ENCODE measurements at places on chromosomes 12 and 14.
A peak's percentile ranks its signal among the peaks of the same experiment; 100 is the strongest.

- peak; percentile 64 for DNase-seq
Observed at GRCh38 chr12:6281081-6281809, 29.2 kb upstream of the PLEKHG6 start.

GRCh38 chr14:102939820-102940561, 17.5 kb downstream of the AMN start:
- no peak for DNase-seq

DNA sequence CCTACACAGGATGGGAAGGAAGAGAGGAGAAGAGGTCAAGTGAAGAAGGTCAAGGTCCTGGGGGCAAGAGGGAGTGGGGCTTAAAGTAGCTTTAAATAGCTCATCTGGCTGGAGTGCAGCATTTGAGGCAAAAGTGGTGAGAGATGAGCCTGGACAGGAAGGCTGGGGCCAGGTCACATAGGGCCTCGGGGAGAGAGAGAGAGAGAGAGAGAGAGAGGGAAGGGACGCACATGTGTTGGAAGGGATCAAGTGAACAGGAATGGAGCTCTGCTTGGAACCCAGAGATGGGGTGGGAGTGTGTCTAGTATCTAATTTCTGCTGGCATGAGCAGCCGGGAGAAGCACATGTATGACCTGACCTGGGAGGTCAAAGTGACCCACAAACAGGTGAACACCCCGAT, 407.5 kb downstream of the MED13L start:
- DNase-seq = no peak

GRCh38 chr14:30558675-30559555, at the start of gene G2E3:
TSS of gene G2E3 (plus strand) at chr14:30559158. CDS start at chr14:30581080, 21,922 bp downstream.
- peak; percentile 86 for DNase-seq

DNA sequence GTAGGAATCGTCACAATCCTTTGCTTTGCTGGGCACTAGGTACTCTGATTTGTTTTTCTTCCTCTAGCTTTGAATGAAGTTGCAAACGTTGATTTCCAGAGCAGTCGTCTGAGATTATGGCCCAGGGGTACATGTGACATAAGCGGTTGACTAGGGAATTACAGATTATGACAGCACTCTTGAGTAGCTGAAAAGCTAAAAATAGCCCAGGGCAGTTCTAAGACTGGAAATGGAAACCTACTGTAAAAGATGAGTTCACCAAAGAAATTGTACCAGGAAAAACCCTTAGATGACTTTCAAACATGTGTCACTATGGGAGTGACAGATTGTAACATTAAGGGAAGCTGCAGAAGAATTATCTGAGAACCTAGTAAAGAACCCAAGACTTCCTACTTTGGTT, 108.5 kb downstream of the ANO6 start:
- DNase-seq = peak; percentile 75

DNA sequence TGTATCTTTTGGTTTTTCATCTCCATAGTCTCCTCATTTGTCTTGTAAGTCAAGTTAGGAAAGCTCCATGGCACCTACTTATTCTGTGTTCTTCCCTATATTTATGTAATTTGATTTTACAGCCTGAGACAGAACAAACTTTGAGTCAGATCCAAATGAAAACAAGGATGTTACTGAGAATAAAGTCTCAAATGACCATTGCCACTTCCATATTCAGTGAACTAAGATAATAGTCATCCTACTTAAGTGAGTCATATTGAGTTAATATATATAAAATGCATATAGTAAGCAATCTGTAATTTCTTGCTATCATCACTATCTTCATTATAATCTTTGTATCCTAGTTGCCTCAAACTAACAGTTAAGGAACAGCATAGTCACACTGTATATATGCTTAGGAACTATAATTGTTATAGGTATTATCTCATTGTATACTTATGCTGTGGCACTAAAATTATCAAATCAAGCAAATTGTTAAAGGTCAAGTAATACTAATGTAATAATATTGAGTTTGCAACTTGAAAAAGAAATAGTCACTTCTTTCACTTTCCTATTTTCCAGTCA, 30.8 kb downstream of the TMTC3 start:
- DNase-seq = peak; percentile 70

DNA sequence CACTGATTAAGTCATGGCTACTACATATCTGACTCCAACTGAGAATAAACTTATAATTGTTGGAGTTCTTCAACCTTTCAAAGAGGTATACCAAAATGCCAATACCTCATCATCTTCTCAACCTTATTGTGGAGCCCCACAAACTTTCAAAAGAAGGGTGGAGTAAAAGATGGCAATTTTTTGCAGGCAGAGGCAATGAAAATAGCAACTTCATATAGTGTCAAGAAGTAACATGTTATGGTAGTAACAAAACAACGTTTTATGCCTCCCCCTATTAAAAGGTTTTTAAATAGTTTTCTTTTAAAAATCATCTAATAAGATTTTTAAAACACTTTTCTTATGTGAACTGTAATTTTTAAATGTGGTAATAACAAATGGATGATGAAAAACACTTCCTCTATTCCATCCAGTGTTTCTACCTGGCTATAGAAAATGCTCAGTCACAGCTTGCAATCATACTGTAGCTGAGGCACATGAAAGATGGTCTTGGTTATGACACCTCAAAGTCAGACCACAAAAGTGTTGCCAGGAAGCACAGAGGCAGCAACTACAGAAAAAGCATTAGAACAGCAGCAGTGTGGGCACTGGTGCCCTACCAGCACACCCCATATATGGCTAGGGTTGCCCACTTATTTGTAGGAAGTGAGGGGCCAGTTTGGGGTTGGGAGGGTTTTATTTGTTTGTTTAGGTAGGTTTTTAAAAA, 7.0 kb downstream of the PPP1R12A start:
- peak; percentile 45 for DNase-seq

DNA sequence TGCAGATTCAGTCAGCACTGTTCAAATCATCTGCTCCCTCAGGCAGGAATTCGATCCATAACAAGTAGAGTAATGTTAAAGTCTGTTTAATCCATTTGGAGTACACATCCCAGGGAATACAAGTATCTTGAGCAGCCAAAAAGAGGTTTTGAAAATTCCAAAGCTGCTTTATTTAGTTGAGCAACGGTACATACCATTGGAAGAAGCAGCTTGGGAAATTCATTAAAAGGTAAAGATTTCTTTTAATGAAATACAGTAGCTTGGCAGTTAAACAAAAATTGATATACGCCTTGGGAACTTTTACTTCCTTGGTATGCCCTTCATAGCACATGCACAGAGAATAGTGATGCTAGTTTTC, 153.8 kb downstream of the LRIG3 start:
- DNase-seq = peak; percentile 45

Measured in EH (cell line).